ENCODE measurements at places on chromosomes 11 and 22. TPM values are rescaled to one million over a fixed set of nuclear protein-coding genes. Genes with fewer than 3 reads are reported as not detected.

DNA sequence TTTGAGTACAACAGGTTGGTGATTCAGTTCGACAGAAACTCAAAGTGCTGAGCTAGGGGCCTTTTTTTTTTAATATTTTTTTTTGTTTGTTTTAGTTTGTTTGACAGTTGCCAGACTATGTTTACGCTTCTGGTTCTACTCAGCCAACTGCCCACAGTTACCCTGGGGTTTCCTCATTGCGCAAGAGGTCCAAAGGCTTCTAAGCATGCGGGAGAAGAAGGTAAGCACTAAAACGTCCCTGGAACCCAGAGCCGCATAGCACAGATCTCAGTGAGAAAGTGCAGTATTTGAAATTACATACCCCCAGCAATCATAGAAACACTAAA, 649 bp downstream of the PRRG4 start:
- peak; percentile 63 for DNase-seq

The RASL10A gene
- total RNA-seq: 1.6 TPM

The FAT3 gene
- total RNA-seq: 0.22 TPM

The NCR3LG1 gene
- 5.3 TPM for total RNA-seq

The CNGA4 gene
- total RNA-seq: 0.32 TPM

DNA sequence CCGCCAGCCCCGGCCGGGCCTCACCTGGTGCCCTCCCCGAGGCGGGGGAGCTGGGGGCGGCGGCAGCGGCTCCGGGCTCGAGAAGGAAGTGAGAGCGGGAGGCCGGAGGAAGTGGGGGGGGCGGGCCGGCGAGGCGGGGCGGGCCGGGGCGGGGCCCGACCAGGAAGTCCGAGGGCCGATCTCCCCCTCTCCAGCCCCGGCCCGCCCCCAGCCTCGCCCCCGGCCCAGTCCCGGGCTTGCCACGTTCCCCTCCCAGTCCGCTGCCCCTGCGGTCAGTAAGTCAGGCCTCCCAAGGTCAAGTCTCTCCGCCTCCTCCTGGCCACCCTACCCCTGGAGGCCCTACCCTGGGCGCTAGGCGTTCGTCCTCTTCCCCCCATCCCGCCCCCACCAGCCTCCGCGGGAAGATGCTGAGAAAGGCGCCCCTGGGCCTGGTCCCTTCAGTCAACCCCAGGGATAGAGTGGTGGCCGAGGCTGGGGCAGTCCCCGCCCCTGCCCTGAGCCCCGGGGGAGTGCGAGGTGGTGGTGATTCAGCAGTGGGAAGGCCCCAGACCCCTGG, at the start of gene RHOG:
TSS of gene RHOG (minus strand) at position 90 of the 556 bp plus-strand sequence. CDS start 12,821 bp downstream, outside the sequence.
- peak; percentile 70 for DNase-seq

Data from Calu3 (cell line).